ENCODE measurements at places on chromosomes 5 and 9. TPM values are rescaled to one million over a fixed set of nuclear protein-coding genes. Genes with fewer than 3 reads are reported as not detected.

Gene SLC4A9
- not detected for total RNA-seq

Gene ERBIN
- 70.1 TPM for total RNA-seq

Gene MCIDAS
- total RNA-seq: not detected

Gene HAVCR1
- not detected for total RNA-seq

Gene AIF1L
- total RNA-seq: 0.18 TPM

Gene FOXD1
- 3.2 TPM for total RNA-seq

Gene GAS1
- total RNA-seq: 3.1 TPM

Gene PPP2CA
- total RNA-seq: 191 TPM

Gene PFN3
- total RNA-seq: not detected

Gene NIPAL4
- total RNA-seq: 0.18 TPM

Gene MOB3B
- total RNA-seq: under 0.01 TPM

Gene PCDHGB2
- total RNA-seq: 2.8 TPM

Gene TEK
- 10.8 TPM for total RNA-seq

Gene SLC25A2
- 0.28 TPM for total RNA-seq

Gene IL17B
- total RNA-seq: 0.28 TPM

Gene CORO2A
- total RNA-seq: 2.2 TPM

Gene SUB1
- 90.5 TPM for total RNA-seq

Gene AMACR
- 10.0 TPM for total RNA-seq

Gene FAM221B
- not detected for total RNA-seq

Gene FGD3
- not detected for total RNA-seq

Gene FOXI1
- total RNA-seq: not detected

Gene ORM2
- not detected for total RNA-seq

Gene NR2F1-AS1
- 12.5 TPM for total RNA-seq

Gene GRM6
- not detected for total RNA-seq

Gene ALDH7A1
- total RNA-seq: 40.9 TPM

Gene CAVIN4
- total RNA-seq: 4.2 TPM

Gene TMEFF1
- total RNA-seq: 0.90 TPM

Gene FAM169A
- under 0.01 TPM for total RNA-seq

Gene ACSL6
- not detected for total RNA-seq

Gene C1QTNF3
- total RNA-seq: 0.28 TPM

Gene GNA14
- under 0.01 TPM for total RNA-seq

Gene PPP3R2
- total RNA-seq: not detected

Gene TAS2R1
- total RNA-seq: not detected

Gene IFNB1
- total RNA-seq: not detected

Gene POLR3G
- 15.6 TPM for total RNA-seq

Gene PDZD2
- not detected for total RNA-seq

Gene FBP2
- not detected for total RNA-seq

Gene STING1
- 20.6 TPM for total RNA-seq

Gene MEF2C
- total RNA-seq: 6.8 TPM

Gene EXOSC2
- total RNA-seq: 48.6 TPM

Gene SLC2A6
- 2.9 TPM for total RNA-seq

Gene GABRB2
- total RNA-seq: not detected

Gene CD14
- total RNA-seq: 0.18 TPM

Gene OR13D1
- not detected for total RNA-seq

Gene PCDHGC4
- 1.6 TPM for total RNA-seq

Gene TNFSF8
- total RNA-seq: not detected

Gene SPACA9
- 1.1 TPM for total RNA-seq

Gene RFX3
- 2.5 TPM for total RNA-seq

Gene LHX3
- total RNA-seq: not detected

Gene AJM1
- total RNA-seq: 0.18 TPM

Gene SPEF2
- 2.3 TPM for total RNA-seq

Gene SLC9A3
- total RNA-seq: 0.72 TPM

Gene TMOD1
- 0.18 TPM for total RNA-seq

Gene POU4F3
- total RNA-seq: not detected

Gene ACOT12
- total RNA-seq: not detected

Gene DBH
- not detected for total RNA-seq

Gene ANKDD1B
- total RNA-seq: not detected

Gene GFPT2
- total RNA-seq: 20.8 TPM

Gene NMUR2
- not detected for total RNA-seq

Gene BRINP1
- not detected for total RNA-seq
